ENCODE measurements at places on chromosomes 16 and 17.

DNA sequence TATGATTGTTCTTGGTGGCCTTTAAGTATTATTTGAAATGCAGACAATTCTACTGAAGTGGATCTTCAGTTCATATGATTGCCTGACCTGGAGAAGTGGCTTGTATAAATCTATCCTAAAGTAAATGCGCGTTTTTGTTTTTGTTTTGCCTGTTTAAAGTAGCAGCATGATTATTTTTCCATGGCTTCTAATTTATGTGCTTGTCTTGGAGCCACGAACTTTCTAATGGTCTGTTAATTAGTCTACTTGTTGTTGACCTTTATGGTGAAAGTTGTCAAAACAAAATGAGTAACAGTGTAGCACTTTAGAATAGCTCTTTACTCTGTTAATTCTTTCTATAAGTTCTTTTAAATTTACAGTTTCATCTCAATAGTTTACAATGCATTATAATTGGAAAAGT lies 1.7 kb downstream of the PRKAR1A start:
- no peak for DNase-seq

- peak; percentile 78 for DNase-seq
These were observed 932 bp downstream of the ZNF267 start for GRCh38 chr16:31874366-31875111.

DNA sequence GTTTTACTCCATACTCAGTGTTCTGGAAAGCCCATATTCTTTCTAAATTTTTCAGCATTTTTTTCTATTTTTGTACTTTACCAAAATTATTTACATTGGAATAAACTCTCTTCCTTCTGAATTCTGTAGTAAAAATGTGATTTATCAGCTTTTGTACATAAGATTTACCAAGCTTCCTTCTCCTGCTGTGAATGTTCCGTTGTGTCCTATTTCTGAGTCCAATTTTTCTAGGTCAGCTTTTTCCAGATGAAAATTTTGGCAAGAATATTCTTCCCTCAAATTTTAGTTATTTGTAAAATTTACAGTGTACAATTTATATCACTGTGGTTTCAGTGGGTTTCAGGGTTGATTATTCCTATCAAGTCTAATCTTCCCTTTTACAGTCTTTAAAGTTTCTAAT lies 27.5 kb downstream of the ASPA start:
- DNase-seq = no peak

DNA sequence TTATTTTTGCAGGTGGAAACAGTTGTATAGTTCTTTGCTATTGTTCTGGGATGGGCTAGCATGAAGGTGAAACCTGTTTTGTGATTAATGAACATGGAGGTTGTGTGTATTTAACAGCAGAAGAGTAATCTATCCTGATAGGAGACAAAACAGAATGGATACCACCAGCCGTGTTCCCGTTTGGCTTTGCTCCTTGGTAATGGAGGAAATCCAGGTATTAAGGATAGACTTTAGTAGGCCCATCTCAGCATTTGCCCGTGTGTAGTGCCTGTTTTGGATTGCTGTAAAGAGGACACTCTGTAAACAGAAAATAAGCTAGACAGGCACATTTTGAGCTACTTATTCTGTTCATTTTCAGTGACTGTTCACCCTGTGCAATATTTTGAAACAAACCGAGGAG lies 215.1 kb downstream of the RBFOX1 start:
- DNase-seq = no peak

- DNase-seq = no peak
These were observed 356.0 kb downstream of the C16orf95 start for GRCh38 chr16:86961171-86961601.

DNA sequence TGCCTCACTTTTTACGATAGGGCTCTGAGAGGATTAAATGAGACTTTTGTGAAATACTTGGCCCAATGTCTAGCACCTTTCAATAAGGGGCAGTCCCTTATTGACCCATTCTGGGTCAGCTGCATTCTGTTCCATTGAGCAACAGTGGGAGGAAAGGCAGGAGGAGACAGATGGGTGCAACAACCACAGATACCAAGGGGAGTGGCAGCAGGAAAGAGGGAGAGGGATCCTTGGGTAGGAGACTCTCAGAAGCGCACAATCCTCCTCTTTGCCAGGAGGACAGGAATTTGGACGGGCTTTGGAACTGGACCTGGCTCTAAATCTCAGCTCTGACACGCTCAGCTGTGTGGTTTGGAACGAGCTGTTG lies 3.5 kb downstream of the PIPOX start:
- no peak for DNase-seq

GRCh38 chr16:19173649-19174383 lies 5.8 kb downstream of the SYT17 start:
- no peak for DNase-seq

- DNase-seq = no peak
These were observed 7.0 kb upstream of the CBFA2T3 start for GRCh38 chr16:88983771-88984687.

DNA sequence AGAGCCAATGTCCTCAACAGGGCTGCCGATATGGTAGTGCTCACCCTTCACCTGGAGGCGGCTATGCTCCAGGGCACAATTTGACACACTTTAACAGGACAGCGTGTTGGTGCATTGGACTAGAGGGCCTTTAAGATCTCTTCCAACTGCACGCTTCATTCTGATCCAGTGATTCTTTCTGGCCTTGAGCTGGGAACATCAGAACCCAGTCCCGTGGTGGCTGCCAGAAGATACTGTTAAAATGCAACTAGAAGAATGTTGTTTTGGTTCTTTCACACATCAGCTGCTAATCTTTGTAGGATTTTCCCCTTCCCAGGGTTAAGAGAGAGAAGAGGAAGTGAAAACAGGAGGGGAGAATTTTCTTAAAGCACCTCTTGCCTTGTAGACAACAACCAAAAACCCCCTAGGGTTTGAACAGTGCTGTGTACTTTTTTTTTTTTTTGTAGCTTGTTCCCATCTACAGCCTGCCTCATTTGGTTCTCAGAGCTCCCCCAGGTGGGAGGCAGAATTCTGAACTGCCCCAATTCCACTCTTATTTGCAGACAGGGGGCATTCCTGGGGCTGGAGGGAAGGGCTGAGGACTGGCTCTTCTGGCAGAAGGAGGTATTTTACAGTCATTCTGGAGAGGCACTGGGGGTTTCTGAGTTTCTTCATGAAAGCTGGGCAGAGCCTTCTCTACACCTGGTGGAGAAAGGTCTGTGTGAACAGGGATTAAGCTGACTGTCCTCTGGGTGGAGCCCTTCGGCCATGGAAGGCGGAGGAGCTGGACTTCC lies 32.4 kb downstream of the SMARCE1 start:
- peak; percentile 24 for DNase-seq

- no peak for DNase-seq
These were observed 135.5 kb upstream of the CORO6 start for GRCh38 chr17:29758255-29758654.

GRCh38 chr16:49278944-49279725 lies 2.5 kb downstream of the CBLN1 start:
- DNase-seq = no peak

DNA sequence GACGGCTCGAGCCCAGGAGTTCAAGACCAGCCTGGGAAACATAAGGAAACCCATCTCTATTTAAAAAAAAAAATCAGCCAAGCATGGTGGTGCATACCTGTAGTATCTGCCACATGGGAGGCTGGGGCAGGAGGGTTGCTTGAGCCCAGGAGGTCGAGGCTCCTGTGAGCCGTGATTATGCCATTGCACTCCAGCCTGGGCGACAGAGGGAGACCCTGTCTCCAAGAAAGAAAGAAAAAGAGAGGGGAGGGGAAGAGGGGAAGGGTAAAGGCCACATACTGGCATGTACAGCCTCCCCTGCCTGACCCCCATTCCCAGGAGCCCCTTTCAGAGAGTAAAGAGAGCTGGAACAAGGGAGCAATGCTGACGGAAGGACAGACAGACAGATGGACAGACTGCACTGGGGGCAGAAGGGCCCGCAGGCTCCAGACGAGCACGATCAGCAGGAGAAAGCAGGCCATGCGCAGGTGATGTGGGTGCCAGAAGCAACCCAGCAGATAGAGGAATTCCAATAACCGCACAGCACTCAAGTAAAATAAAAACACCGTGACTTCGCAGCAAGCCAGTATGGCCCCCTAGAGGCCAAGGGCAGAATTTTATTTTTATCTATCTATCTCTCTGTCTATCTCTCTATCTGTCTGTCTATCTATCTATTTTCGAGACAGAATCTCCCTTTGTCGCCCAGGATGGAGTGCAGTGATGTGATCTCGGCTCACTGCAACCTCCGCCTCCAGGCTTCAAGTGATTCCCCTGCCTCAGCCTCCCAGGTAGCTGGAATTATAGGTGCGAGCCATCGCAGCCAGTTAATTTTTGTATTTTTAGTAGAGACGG lies 27.1 kb upstream of the SNN start:
- DNase-seq = peak; percentile 78

GRCh38 chr17:40552806-40553693 lies 12.2 kb downstream of the CCR7 start:
- no peak for DNase-seq

DNA sequence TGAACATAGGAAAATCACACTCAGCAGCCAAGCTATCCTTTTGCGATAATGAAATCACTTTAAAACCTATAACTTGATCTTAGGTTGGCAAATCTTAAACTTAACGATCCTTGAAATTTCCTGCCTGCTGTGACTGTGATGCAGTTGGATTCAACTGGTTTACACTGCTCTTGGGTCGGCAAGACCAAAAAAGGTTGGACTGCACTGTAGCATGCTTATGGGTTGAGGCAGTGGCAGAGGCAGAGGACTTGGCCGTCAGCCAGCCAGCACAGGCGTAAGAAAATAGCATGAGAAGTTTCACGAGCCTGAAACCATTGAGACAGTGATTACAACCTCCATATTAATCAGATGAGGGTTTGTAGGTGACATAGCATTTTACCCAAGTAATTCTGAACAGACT lies 21.4 kb downstream of the WSB1 start:
- peak; percentile 80 for DNase-seq

- DNase-seq = peak; percentile 77
These were observed 24.3 kb downstream of the STAT3 start for GRCh38 chr17:42363767-42364585.

DNA sequence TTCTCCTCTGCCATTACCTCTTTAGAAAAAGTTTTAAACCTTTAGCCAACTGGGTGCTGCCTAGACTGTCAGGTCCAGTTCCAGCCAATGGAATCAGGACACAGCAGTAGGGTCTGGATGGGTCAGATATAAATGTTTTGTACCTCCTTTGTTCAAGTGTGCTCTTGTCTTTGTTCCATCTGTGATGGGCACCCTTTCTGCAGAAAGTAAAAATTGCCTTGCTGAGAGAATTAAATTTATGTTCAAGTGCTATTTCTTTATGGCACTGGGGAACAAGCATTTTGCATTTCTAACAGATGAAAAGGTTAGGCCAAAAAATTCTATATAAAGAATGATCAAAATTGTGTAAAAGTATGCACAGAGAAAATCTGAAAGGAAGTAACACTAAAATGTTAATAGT lies 5.2 kb upstream of the HP start:
- no peak for DNase-seq

- DNase-seq = no peak
These were observed 15.4 kb downstream of the VASN start for GRCh38 chr16:4386951-4387565.

- no peak for DNase-seq
These were observed 22.1 kb downstream of the NUBP1 start for GRCh38 chr16:10765772-10766171.

DNA sequence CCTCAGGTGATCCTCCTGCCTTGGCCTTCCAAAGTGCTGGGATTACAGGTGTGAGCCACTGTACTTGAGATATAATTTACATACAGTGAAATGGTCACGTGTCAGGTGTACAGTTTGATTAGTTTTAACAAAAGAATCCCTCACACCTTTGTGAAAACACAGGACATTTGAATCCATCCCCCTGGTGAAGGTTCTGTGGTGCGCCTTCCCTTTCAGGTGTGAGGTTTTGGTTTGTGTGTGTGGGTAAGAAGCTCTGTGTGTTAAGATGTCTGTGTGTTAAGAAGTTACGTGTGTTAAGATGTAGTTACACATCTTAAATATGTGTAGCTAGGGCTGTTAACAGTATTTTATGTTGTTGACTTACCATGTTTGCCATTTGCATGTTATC lies 4.4 kb downstream of the SEC14L1 start:
- no peak for DNase-seq

DNA sequence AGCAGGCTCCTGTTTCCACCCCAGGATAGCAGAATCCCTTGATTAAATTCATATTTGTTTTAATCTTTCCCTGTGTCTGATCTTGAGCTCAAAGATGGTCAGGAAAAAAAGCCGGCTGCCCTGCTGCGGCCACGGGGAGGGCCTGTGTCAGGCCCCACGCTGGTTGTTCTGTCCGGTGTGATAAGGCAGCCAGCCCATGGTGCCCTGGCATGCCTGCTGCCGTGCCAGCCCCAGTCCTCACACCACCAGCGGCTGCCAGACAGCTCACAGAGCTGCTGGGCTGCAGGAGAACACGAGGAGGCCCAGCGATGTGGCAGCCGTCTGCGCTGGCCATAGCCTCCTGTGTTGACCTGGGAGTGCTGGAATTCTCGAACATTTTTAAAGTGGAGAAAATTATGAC lies 34.7 kb upstream of the BRD7 start:
- no peak for DNase-seq

DNA sequence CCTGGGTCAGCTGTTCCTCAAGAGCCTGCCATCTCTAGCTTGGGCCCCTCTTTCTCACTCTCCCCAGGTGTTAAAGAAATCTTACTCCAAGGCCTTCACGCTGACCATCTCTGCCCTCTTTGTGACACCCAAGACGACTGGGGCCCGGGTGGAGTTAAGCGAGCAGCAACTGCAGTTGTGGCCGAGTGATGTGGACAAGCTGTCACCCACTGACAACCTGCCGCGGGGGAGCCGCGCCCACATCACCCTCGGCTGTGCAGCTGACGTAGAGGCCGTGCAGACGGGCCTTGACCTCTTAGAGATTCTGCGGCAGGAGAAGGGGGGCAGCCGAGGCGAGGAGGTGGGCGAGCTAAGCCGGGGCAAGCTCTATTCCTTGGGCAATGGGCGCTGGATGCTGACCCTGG lies 6.8 kb downstream of the CNP start:
- no peak for DNase-seq

GRCh38 chr16:64012166-64012565 lies 1109.7 kb downstream of the CDH11 start:
- no peak for DNase-seq

DNA sequence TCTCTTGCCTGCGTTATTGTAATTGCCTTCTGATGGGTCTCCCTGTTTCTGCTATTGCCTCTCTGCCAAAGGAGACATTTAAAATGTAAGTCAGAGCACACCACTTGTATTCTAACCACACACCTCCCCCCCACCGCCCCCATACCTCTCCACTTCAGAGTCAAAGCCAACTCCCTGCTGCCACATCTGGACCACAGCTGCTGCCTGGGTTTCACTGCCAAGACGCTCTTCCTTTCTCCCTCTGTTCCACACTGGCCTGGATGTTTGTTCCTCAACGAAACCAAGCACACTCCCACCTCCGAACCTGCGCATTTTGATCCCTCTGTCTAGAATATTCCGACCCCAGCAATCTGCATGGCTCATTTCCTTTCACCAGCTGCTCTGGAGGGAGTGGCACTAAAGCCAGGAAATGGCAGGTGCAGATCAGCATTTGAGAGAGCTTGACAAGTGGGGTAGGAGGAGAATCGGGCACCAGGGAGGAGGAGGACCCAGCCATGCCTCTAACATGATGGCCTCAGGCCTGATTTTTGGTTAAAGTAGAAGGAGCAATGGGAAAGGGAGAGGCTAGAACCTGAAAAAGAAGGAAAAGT lies 92.4 kb upstream of the HS3ST2 start:
- no peak for DNase-seq
